Astrocyte of the spinal cord (primary cell): ENCODE measurements at places on chromosomes 3 and 15.
A peak's percentile ranks its signal among the peaks of the same experiment; 100 is the strongest.

- DNase-seq = no peak
Measured at GRCh38 chr3:18223974-18224373, 201.2 kb downstream of the SATB1 start.

DNA sequence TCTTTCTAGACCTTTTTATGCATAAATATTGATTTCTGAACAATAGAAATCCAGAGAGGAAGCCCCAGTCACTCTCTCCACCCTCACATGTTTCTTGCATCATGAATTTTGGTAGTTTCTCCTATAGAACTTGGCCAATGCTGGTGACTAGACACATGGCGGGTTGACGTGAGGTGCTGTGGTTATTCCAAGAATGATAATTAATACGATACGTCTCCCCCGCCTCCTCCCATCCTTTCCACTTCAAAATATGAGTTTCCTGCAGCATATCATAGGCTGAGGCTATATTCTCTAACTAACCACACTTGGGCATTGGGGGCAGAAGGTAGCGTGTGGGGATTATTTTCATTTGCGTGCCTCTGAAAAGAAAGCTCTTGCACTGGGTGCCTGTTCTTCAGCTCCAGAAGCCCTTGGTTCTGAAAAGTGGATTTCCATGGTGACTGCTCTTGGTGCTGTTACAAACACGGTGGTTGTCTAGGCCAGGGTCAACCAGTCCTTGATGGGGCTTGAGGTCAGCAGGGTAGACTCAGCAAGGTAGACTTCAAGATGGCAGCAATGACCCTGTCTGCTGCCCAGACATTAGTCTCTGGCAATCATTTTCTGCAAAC is 5.3 kb downstream of the TNFSF10 start:
- DNase-seq = no peak

DNA sequence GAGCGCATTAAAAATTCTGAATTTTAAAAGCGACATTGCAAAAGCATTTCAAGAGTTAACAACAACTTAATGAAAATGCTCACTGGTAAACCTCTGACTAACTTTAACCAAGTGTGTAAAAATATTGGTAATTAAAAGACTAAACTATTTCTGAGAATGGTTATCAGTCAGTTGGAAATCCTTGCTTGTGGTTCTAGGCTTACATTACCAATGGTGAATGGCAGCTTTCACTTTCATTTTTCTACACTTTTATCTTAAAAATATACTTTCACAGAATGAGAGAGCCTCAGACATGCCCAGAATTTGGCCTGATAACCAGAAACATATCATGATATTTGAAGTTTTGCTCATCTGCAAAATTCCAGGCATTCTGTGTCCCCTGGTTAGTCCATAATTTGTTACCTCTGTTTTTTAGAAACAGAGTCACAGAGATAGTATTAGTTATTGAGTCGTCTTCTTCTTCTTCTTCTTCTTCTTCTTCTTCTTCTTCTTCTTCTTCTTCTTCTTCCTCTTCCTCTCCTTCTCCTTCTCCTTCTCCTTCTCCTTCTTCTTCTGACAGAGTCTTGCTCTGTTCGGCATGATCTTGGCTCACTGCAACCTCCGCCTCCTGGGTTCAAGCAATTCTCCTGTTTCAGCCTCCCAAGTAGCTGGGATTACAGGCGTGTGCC is 5.5 kb upstream of the RNF111 start:
- DNase-seq = no peak

DNA sequence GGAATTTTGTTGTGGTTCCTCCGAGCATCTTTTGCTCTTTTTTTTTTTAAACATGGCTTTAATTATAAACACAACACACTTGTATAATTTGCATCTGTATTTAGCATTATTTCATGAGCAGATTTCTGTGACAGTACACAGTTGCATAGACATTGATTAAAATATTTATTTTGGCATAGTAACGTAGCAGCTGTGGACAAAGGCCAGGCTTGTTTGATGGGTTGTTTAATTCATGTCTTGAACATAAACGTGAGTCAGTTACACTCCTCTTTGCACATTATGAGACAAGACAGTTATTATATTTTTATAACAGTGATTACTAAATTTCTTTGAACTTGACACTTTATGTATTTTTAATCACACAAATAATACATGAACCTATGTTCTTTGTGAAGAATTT is 182.5 kb downstream of the CACNA2D3 start:
- DNase-seq = no peak

DNA sequence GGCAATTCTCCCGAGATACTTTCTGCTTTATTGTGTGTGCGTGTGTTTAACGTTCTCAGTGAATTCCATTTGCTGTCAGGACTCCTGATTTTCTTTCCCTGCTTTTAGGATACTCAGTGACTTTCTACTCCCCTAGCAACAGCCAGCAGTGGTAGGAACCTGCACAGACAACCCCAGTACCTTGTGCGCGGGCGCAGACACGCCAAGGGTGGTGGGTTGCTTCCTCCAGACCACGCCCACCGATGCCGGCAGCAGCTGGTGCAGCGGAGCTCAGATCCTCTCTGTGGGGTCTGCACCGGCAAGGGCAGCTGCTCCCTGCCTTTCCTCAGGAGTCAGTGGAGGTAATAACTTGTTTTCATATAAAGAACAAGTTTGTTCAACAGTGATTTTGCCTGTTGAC is 225.1 kb upstream of the NDN start:
- DNase-seq = no peak

DNA sequence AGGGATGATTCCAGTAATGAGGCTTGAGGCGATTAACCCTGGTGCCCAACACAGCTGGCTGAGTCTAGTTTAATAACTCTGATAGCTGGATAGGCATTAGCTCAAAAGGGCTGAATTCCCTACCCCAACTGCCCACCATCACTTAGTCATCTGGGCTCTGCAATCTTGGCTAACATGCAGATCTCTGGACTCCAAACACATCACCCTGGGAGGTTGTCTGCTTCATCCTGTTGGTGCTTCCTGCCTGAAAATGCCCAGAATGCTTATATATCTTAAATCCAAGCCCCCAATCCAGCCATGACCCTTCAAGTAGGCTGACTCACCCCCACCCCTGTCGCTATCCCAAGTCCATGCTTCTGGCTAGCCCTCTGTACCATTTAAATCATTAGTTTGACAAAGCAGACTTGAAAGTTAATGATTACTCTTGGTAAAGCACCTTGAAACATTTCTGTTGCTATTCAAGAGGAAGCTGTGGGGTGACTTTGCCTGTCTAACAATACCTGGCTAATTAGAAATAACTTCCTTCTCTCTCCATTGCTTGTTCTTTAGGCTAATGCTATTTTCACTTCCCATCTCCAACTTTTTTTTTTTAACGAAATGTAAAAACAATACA is 107.0 kb upstream of the RORA start:
- DNase-seq = no peak

GRCh38 chr3:160811237-160811548 is 55.2 kb downstream of the PPM1L start:
- no peak for DNase-seq

DNA sequence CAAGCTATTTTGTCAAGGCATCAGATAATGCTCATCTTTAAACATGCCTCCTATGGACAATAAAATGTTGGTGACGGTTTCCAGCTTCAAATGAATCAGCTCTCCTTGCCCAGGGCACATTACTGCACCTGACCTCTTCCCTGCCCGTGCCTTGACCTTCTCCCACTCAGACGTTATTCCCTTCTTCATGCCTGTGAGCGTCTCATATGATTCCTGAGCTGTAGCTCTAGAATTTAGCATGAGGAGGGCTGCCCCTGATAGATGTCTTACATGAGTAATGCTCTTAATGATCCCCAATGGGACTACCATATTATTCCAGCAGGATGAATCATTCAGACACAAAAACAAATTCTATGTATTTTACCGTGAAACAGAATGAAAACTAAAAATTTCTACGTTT is 762.7 kb downstream of the ROBO1 start:
- DNase-seq = peak; percentile 52

DNA sequence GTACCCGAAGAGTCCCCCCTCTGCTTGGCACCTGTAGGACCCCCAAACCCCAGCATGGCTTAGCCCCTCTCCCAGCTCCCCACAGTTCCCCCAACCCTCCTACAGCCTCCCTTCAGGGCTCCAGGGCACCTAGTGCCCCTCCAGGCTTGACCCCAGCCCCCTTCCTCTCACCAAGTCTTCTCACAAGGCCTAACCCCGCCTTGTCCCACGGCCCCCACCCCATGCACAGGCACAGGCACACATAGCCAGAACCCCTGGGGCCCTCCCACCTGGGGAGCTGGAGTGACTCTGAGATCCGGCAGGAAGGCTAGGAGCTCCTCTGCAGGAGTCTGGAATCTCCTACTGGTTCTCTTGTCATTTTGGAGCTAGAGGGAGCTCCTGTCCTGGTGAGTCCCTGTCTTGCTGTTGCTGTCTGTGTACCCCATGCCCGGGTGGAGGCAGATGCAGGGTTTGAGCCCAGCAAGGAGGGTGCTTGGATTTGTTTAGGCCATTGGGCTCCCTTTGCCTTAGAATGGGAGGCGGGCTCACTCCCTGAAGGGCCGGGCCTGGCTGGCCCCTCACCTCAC is 39.6 kb downstream of the KLF13 start:
- no peak for DNase-seq

- no peak for DNase-seq
Measured at GRCh38 chr3:36776436-36776835, 12.1 kb upstream of the DCLK3 start.

DNA sequence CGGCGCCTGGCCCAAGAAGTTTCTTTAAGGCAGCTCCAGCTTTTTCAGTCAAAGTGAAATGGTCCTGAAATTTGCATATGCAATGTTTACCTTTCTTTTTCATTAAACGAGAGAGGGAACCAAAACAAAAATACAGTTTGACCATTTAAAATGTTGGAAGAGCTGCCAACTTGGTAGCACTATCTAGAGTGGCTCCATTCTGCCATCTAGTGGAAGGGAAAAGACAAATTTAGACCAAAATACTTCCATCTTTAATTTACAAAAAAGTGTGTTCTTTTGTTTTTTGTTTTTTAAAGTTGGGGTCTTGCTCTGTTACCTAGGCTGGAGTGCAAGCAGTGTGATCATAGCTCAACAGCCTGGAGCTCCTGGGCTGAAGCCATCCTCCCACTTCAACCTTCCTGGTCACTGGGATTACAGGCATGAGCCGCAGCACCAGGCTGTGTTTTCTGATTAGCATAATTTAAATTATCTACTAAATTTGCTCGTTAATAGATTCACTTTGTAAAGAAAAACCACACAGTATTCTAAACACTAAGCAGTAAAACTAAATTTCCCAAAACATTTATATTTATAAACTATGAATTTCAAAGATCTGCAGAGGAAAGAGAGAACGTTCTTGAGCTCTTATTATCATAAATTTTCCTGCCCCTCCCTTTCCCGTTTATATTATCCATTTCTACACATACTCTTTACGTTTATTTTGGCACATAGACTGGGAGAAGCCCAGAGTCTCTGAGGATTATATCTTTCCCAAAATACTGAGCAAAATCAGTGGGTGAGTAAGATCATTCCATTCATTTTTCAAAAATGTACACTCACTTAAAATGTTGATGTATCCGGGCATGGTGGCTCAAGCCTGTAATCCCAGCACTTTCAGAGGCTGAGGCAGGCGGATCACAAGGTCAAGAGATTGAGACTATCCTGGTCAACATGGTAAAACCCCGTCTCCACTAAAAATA is 15.4 kb upstream of the RFC4 start:
- peak; percentile 66 for DNase-seq

DNA sequence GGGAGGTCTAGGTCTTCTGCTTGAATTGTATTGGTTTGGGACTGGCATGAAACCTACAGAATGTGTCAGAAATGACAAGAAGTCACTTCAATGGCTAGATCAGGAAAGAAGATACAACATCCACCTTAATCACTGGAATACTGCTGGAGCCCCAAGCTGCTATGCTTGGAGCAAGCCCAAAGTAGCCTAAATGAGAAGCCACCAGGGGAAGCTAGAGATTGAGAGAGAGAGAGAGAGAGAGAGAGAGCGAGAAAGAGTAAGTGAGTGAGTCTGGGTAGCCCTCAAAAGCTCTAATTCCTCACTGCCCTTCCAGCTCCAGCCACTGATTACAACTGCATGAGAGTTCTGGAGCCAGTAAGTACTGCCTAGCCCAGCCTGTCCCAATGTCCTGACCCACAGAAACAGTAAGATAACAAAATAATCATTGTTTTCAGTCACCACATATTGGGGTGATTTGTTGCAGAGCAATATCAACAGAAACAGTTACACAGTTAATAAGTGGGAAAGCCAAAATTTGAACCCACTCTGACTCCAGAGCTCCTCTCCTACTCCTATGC is 529.2 kb upstream of the GOLIM4 start:
- DNase-seq = no peak

DNA sequence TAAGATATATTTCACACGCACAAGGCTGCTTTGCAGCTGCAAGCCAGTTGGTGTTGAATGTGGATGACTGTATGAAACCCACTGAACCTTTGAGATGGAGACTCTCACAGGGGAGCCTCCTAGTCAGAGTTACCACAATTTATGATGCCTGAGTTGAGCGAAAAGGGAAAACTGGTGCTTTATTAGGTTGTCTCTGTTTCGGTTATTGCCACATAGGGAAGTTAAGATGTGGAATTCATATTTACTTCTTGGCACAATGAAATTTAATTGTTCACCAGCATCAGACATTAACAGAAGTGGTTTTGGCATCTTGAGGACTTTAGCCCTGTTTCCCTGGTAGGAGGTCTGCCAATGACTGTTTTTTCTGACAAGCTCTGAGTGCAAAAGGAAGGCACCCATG is 358.2 kb downstream of the SQOR start:
- no peak for DNase-seq

GRCh38 chr3:160400702-160401150 is 1.3 kb downstream of the SMC4 start:
- DNase-seq = no peak

GRCh38 chr3:51501833-51502561 is 2.2 kb upstream of the DCAF1 start:
- DNase-seq = peak; percentile 77

GRCh38 chr3:71640331-71640983 is 56.9 kb upstream of the FOXP1 start:
- no peak for DNase-seq

DNA sequence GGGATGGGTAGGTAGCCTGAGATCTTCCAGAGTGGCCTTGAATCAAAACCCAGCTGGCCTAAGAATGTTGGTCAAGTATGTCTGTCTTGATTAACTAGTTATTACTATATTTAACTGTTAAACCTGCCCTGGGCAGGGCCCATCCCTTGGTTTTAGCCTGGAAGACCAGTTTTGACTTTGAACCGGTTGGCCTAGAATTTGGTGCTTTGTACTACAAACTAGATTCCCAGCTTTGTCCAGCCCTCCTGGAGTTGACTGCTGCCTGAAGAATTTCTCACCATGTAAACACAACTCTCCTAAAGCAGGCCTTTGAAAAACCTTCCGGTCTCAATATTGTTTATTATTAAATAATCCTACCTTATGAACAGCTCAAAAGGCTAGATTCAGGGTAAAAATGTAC is 16.0 kb downstream of the C15orf62 start:
- no peak for DNase-seq

DNA sequence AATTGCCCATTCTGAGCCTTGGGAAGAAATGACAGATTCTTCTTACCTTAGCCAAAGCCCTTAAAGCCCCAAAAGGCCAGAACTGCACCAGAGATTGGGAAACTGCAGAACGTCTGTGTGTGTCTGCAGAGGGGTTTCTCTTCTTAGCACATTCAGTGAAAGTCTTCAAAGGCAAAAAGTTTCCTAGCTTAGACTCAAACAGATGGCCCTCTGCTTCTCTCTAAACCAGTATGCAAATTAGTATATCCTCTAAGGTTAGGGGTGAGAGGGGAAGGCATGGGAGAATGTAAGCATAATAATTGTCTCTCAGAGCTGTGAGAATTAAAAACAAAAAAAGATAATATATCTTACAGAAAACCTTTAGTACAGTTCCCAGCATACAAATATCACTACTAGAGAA is 334.0 kb upstream of the MCTP2 start:
- no peak for DNase-seq

- peak; percentile 13 for DNase-seq
Measured at GRCh38 chr3:48990636-48991469, 812 bp downstream of the P4HTM start.
